Activated CD8-positive, alpha-beta memory T cell treated with anti-CD3 and anti-CD28 coated beads for 1 hour (primary cell): ENCODE measurements at places on chromosomes 3 and 15.
A peak's percentile ranks its signal among the peaks of the same experiment; 100 is the strongest.

- DNase-seq = no peak
These were observed 74.2 kb downstream of the LDHAL6B start for GRCh38 chr15:59280855-59281254.

- DNase-seq = no peak
These were observed 47.0 kb downstream of the LRIG1 start for GRCh38 chr3:66453651-66454463.

- no peak for DNase-seq
These were observed 26.0 kb upstream of the THBS1 start for GRCh38 chr15:39554746-39555387.

GRCh38 chr3:117409701-117410459, 700.3 kb downstream of the TUSC7 start:
- DNase-seq = no peak

- DNase-seq = peak; percentile 9
These were observed 56.5 kb downstream of the MCTP2 start for GRCh38 chr15:94287794-94288246.

- DNase-seq = no peak
These were observed 183.6 kb downstream of the ABHD5 start for GRCh38 chr3:43874290-43874689.

DNA sequence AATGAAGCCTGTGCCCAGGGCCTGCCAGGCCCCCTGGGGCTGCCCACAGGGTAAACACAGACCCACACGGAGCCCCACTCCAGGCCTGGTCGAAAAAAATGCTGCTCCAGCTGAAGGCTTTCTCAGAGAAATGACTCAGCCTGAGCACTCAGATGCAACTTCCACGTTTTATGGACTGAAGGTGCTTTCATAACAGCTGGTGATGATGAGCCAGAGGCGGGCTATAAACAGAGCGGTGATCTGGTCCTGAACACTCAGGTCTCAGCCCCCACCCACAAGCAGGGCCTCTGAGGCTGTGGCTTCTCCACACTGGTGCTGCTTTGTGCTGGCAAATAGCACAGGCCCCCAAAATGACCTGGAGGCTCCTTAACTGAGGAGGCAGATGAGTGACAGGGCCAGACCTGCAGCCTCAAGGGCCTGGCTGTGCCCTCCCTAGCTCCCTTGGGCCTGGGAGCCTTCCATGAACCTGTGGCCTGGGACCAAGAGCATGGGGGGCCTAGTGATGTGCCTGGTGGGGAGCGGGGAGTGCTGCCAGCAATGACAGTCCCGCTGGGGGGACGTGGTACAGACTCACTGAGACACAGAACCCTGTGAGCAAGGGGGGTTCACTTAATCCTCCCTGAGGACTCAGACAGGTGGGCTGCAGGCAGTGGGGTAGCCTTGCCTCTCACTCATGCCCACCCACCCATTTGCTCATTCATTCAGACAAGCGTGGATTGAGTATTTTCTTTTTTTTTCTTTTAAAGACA, 23.0 kb upstream of the FURIN start:
- DNase-seq = no peak

- no peak for DNase-seq
These were observed 111.9 kb downstream of the IGF1R start for GRCh38 chr15:98760112-98760826.

DNA sequence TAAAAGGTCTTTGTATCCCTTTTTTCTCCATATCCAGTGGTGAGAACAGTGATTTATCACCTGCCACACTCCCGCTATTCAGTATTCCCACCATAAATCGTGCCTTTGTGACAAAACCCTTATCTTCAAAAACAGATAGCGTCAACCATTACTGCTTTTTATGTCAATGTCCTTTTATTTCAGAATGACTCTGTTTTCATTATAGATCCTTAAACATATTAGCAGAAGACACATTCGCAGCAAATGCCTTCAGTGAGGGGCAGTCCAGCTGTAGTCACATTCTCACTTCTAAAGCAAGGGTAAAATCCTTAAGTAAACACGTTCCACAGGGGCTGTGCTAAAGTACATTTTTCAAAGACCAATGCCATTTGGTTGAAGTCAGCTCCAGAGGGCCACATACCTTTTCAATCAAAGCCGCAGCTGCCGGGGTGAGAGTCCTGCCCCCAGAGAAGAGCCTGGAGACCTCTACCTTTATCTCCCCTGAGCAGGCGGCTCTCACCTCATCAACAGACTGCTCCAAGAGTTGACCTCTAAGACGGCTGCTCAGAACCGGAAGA, 53.4 kb downstream of the PDZRN3 start:
- DNase-seq = no peak

- no peak for DNase-seq
These were observed 117.8 kb upstream of the IQSEC1 start for GRCh38 chr3:13191016-13191415.

DNA sequence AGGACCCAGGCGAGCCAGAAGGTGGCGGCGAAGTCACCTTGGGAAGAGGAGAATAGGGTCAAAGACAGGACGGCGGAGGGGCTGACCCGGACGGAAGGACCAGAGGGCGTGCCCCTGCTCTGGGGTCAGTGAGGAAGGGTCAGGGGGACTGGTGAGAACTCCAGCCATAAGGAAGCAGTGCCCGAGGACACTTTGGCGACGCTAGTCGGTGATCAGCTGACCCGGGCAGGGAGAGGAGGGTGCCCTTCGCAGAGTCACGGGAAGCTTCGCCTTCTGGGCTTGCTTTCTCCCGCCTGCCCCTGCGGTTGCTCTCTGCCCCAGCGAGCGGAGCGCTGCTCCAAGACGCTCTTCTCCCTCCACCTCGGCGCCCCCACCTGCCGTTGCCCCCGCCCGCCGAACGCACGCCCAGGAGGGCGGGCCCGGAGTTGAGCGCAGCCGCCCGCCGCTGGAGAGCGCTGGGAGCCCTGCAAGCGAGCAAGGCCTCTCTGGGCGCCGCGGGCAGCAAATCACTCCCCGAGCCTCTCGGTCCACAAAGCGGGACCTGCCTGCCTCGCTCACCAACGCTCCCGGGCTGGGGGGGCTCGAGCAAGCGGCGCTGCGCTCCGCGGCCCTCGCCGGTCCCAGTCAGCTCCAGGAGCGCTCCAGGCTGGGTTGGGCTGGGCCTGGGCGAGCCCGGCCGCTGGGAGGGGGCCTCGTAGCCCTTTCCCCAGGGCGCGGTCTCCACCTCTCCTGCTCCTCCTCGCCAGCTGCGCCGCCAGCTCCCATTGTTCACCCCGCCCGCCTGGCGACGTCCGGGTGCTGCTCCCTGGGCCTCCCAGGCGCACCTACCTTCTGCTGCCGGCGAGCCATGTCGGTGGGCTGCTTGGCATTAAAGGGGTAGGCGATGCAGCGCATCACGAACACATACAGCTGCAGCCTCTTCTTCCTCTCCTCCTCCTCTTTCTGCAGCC, 1.2 kb downstream of the CADPS start:
- no peak for DNase-seq
